Cortex of kidney (tissue), 1 donor: ENCODE measurements at places on chromosomes 2 and 18.

GRCh38 chr2:6418291-6418690 lies 447.4 kb downstream of the CMPK2 start:
- DNase-seq: no peak

GRCh38 chr18:13260197-13260934 lies 41.8 kb downstream of the LDLRAD4 start:
- DNase-seq: no peak

GRCh38 chr2:165905854-165906253 lies 47.7 kb downstream of the TTC21B start:
- no peak for DNase-seq

DNA sequence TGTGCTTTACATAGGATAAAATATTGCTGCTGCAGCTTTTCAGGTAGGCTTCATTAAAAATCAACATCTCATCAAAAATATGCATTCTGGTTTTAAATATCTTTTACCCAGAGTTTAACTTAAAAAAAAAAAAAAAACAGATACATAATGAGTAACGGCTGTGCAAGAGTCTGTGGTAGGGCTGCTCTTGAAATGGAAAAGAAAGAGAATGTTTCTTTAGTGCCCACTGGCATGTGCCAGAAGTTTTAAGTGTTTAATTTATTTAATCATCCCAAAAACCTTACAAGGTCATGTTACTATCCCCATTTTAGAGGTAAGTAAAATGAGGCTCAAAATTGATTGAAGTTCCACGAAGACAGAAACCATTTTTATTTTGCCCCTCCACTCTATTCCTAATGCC lies 92.1 kb downstream of the SLC8A1 start:
- no peak for DNase-seq

DNA sequence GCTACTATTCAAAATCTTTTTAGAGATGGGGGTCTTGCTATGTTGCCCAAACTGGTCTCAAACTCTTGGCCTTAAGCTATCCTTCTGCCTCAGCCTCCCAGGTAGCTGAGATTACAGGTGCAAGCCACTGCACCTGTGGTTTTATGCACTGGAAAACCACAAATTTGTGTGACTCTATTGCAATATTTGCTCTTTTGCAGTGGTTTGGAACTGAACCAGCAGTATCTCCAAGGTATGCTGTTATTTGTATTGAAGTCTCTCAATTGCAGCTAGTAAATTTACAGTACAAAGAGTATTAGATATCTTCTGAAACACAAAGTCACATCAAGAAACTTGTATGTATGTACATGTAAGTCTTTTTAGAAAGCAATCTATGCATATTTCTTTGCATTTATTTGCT lies 46.2 kb downstream of the PPP4R1 start:
- DNase-seq: no peak

DNA sequence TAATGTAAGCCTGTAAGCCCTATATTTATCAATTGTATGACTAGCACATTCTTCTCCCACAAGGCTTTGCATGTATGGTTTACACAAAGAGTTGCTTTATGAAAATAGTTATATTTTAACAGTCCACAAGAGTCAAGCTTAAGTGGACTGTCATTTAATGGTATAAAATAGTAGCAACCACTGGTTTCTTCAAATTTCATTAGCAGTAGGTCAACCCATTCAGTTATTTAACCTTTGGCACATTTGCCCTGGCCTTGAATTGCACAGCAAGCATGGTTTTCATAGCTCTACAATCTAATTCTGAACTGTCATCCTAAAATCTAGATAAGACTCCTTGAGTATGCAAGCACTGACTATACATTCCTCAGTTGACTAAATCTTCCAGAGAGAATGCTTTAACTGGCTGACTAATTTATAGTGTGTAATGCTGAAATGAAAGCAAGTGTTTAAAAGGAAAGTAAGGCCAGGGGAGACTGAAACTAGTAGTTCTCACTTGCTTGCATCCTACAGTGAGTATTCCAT lies 1.8 kb downstream of the DPP4 start:
- DNase-seq: no peak

GRCh38 chr2:136361521-136361920 lies 243.6 kb upstream of the CXCR4 start:
- DNase-seq: no peak

DNA sequence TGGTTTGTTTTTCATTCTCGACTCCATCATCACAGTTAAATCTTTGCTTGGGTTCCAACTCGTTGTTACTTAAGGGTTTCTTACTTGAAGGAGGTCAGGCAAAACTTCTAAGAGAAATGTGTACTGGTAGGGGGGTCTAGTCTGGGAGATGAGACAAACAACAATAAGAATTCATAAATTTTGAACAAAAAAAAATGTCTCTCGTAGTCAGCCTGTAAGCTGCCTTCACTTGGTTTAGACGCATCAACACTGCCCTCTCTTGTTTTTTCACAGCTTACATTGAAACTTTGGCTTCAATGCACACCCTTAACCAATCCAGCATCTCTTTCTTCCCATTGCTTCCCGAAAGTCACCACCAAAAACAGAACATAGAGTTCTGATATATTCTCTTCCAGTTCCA lies 576.4 kb upstream of the PIK3C3 start:
- no peak for DNase-seq

DNA sequence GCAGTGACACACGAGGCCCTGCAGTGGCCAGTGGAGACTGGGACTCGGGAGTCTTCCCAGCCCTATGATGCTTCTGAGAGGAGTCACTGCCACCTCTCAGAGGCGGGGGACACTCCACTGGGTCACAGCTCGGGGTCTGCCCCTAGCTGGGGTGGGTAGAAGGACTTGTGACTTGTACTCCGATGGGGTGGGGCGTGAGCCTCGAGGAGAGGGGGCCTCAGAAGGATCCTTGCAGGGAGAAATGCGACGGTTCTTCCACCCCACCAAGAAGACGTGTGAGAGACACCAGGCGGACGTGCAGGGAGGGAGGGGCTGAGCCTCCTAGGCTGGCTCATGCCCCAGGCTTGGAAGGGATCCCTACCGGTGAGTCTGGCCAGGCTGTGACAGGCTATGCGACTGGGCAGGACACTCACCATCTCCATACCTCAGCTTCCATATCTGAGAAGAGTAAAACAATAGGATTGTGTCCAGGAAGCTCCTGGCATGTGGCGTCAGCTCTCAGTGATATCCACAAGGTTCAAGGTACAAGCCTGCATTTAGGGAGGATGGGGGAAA lies 11.1 kb upstream of the OTOS start:
- no peak for DNase-seq

DNA sequence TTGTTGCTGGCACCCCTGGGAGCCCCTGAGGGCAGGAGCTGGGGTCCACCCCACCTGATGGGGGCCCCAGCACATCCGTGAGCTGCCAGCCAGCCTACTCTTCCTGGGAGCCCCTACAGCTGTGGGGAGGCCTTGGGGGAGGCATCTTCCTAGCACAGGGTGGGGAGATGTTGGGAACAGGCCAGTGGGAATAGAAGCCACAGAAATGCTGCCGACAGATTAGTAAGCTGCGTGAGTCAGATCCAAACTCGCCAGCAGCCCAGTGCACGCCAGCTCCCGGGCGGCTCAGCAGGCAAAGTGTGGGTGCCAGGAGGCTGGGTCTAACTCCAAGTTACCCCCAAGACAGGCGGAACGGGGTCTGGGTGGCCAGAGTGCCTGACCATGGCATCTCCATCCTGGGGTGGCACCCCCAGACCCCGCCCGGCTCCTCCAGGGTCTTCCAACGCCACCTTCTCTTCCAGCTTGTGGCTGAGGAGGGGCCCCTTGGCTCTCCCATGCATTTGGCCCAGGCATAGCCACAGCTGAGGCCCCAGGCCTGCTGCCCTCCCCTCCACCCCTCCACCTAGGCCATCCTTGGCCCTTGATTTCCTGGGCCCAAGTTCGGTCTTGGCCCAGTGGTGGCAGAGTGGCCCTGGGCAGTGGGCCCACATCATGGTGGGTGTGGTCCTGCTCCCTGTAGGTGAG lies 15.3 kb downstream of the CROCC2 start:
- DNase-seq: no peak

DNA sequence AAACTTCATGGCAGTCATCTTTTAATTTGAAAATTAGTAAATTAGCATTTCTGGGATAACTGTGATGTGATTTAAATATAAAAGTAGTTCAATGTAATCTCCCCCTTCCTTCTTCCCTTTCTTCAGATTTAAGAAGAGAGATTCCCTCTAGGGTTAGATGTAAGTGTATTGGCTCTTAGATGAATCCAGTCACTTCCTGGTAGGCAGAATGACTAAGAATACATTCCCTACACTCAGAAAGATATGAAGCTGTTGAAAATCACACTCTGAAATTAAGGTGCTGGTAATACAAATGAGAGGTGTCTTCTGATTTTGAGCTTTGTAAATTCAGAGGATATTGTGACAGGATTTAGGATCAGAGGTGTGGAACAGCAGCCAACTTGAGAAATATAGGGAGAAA lies 71.6 kb downstream of the TDRD15 start:
- no peak for DNase-seq

- DNase-seq: no peak
These were observed 641.5 kb upstream of the SETBP1 start for GRCh38 chr18:44039216-44039615.

GRCh38 chr2:170710609-170710979 lies 4.5 kb upstream of the SP5 start:
- no peak for DNase-seq

DNA sequence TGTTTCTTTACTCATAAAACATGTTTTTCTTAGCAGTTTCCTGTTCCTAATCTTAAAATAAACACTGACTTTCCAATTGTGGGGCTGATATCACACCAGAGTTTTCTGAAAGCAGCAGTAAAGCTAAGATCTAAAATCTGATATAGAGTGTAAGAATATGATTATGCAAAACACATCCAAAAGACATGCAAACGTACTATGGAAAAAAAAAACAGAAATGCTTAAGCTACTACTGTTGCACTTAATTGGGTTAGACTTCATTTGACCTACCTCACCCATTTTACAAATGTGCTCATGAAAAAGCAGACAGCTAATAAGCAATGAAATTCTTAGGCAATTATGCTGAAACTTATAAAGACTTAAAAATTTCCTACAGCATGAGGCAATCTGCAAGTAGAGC lies 10.5 kb downstream of the CYTIP start:
- no peak for DNase-seq

DNA sequence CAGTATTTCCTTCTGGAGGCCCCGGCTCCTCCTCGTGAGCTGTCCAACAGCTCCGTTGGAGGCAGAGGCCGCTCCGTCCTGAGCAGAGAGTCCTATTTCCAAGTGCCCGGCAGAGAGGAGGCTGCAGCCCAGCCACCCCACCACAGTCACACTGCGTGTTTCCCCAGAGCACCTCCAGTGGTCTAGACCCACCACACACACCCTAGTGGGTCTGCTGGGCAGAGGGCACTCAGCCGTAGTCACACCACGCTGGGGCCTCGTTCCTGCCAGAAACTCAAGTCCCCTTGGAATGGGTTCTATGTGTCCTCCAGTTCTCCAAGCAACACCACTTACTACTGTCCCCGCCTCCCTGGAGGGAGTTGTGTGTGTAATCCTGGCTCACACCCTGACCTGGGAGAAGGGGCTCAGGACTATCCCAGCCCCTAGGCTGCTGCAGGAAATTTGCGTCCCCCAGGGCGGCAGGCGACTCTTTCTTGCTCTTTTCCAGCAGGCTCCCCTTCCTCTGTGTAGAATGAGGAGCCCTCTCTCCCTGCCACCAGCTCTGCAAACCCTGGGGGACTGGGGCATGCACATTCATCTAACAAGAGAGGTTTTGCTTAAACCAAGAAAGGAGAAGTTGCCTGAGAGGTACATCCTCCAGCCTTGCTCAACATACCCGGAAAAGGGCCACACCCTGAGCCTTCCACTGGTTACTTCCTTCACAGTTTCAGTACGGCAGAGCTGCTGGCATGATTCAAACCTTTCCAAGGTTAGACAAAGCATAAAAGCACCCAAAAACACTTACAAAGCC lies 114.1 kb downstream of the NDUFA10 start:
- no peak for DNase-seq

- no peak for DNase-seq
These were observed 74.2 kb downstream of the CDK15 start for GRCh38 chr2:201880579-201880978.

DNA sequence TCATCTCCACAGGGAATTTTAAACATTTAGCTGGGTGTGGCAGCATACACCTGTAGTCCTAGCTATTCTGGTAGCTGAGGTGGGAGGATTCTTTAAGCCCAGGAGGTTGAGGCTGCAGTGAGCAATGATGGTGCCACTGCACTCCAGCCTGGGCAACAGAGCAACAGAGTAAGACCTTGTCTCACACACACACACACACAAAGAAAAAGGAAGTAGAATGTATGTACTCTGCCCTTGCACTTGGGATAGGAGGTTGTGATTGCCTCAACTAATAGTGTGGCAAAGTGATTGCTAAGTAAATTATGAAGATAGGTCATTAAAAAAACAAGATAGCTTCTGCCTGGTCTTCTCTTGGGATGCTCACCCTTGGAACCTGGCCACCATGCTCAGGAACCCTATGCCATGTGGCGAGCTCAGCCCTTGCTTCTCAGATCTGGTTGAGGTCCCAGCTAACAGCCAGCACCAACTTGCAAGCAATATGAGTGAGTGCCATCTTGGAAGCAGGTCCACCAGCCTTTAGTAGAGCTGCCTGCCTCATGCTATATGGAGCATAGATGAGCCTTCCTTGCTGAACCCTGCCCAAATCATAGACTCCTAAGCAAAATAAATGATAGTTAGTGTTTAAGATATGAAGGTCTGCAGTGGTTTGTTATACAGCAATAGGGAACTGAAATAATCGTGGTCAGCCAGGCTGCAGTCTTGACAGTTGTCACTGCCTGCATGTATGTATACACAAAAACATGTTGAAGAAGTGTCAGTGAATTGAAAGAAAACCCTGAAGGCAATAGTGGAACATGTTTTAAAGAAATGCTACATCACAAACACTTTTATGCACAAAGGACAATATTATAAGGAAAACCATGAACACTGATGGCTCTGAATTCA lies 30.1 kb upstream of the PNO1 start:
- no peak for DNase-seq

DNA sequence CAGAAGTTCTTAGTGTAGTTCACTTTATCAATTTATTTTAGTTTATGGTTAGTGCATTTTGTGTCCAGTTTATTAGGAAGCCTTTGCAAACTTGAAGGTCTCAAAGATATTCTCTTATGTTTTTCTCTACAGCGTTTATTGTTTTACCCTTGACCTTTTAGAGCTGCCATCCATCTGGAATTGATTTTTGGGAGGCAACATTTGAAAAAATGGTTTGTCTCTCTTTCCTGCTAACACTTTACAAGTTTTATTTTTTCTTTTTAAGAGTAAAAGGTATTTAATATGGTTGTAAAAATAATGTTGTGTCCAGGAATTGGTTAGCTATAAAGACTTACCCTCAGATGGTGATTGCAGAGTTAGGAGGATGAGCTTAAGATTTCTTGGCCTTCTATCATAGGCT lies 14.0 kb downstream of the GORASP2 start:
- DNase-seq: no peak

DNA sequence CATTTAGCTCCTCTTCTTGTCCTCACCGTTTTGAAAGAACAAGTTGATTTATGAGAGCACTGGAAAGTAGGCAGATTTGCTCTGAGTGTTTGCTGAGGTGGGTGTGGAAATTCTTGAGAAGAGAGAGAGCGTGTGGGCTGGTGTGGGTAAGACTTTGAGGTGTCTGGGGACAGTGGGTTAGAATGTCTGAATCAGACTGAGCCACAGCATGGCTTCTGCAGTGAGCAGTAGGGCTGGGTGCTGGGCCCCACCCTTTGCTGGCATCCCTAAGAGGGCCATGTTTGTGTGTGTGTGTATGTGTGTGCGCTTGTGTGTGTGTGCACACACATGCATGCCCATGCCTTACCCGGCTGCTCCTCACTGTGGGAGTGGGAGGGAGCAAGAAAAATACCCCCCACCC lies 63.7 kb downstream of the COPS8 start:
- no peak for DNase-seq
